ENCODE measurements at places on chromosomes 2 and 18.

DNA sequence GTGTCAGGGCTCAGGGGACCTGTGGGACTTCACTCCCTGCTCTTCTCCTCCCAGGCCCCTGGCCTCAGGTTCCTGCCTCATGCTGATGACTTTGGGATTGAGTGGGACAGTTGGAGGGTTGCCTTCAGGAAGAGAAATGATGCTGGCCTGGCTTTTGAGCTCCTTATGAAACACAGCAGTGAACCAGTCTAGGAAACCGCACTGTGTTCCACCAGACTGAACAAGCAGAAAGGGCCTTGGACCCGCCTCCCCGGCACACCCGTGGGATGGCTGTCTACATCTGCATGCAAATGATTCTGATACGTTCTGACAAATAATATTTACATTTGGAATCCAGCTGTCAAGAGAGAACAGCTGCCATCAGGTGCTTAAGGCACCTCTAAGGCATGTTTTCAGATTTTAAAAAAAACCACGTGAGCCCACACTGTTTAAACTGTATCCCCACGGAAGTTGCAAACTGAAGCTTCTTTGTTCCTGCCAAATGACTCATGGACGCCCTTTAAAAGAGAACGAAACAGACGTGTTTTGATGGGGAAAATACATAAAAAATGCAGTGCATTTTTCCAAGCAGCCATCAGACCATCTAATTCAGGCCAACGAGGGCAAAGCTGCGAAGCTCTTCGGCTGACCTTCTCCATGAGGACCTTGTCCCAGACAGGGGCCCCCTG lies 27.6 kb upstream of the ASAP2 start:
- peak; percentile 73 for DNase-seq

GRCh38 chr2:174794851-174795374 lies 30.6 kb upstream of the CHRNA1 start:
- no peak for DNase-seq

DNA sequence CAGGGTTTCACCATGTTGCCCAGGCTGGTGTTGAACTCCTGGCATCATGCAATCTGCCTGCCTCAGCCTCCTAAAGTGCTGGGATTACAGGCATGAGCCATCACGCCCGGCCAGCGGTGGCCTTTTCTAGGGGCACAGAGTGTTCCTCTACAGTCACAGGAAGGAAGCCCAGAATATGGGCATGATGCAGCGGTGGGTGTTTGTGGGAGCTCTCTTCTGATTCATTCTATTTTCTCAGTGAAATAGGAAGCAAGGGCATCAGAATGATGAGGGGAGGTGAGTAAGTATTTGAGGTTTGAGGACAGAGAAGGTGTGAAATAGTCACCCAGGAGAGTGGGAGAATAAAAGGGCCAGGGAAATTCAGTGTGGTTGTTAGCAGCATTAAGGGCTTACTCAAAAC lies 70.3 kb upstream of the PSME4 start:
- no peak for DNase-seq

- no peak for DNase-seq
Observed at GRCh38 chr2:49444005-49444404, 289.7 kb upstream of the FSHR start.

- DNase-seq: no peak
Observed at GRCh38 chr18:34977838-34978532, 63.2 kb upstream of the MAPRE2 start.

DNA sequence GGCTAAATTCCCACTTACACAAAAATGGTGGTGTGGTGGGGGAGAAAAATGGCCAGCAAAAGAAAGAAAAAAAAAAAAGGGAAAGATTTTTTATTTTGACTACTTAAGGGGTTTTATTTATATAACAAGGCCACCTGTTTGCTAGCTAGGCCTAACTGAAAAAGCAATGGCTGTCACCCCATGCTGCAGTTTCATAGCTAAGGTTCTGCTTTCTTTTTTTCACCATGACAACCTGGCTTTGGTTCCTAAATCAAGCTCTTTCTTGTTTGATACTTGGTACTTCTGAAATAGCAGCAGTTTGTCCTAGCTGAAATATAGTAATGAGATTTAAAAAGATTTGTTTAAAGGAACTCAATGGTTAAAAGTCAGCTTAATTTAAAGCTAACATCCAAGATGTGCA lies 433.2 kb upstream of the MEX3C start:
- no peak for DNase-seq

DNA sequence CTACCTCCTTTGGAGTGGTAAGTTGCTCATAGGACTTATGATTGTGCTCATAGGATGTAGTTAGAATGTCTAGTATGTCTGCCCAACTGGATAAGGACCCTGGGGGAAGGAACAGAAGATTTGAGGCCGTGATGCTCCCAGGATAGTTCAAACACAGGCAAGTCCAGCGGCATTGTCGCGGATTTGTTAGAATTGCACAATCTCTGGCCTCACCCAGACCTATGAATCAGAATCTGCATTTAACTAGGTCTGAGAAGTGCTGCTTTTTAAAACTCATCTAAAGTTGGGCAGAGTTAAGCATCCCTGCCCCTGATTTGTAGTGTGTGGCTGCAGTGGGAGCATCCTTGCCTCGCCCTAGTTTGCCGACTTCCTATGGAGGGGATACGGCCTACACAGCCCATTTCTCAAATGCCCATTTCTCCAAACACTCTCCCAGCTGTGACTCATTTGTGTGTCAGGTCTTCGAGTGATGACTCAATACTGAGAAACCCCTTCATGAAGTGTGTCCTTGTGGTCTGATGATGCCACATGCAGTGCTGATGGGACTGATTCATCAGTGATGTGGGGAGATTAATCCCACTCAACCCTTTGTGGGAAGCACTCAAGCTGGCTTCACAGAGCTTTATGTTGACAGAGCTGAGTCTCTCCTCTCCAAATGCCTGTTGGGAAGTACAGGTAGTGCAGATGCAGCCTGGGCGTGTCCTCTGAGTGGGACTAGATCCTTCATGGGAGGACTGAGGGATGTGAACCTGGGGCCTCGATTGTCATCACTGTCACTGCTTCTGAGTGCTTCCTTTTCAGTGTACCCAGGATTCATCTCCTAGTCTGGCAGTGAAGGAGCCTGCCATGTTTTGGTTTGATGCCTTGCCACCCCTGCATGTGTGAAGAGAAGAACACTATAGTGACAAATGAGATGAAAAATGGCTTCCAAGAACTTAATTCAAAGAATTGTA lies 18.7 kb downstream of the SMIM21 start:
- no peak for DNase-seq

- DNase-seq: no peak
Observed at GRCh38 chr18:68121826-68122225, 593.1 kb downstream of the TMX3 start.

DNA sequence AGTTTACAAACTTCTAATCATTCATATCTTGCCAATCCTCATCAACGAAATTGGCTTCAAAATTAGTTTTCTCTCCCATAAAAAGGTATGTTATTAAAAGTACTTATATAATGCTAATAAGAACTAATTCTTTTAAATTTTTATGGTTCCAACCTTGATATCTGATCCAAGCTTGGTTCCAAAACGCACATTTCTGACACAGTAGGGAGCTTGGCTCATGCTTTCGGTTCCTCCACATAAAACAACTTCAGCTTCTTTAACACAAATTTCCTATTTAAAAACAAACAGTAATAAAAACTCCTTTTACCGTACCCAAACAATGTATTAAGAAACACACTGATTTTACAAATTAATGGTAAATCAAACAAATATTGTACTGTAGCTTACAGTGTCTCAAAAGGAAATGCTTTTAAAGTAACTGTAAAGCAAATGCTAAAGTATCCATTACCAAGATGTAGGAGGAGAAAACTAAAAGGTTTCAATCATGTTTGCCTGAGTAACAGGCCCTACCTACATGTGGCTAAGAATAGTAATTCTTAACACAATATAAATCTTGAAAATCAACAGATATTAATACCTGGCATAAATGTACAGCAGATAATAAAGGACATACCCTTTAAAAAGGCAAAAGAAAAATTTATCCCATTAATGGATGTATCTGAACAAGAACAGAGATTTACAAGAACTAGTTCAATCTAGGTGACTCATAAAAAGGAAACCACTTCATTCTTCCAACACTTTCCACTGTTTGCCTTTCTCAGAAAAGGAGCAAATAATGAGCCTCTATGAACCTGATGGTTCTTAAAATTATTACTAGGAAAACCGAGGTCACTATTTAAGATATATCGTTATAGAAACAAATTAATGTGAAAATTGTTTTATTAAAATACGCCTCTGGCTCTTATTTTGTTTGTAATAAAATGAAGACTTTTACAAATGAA lies 17.5 kb downstream of the ACAA2 start:
- no peak for DNase-seq

DNA sequence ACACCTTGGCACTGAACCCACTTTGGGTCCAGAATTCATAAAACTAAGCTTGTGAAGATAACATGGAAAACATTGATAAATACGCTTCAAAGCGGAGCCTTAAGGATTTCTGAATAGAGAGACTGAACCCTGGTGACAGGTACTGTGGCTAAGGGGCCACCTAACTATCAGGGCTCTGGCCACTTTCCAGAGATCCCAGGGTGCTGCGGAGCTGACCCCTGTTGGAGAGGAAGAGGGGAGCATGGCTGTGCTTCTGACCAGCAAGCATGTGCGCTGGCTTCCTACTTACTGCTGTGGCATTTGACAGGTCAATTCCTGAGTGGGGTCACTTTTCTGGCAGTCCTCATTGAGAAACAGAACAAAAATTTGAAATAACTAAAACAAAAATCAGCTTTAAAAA lies 228.3 kb downstream of the NAPG start:
- DNase-seq: no peak

GRCh38 chr2:225402210-225402776 lies 2.8 kb downstream of the NYAP2 start:
- DNase-seq: no peak

GRCh38 chr2:119487434-119488244 lies 36.6 kb downstream of the SCTR start:
- no peak for DNase-seq

GRCh38 chr2:152761214-152761613 lies 42.8 kb downstream of the ARL6IP6 start:
- DNase-seq: no peak

- no peak for DNase-seq
Observed at GRCh38 chr2:70095720-70096670, 8.7 kb downstream of the PCBP1 start.

DNA sequence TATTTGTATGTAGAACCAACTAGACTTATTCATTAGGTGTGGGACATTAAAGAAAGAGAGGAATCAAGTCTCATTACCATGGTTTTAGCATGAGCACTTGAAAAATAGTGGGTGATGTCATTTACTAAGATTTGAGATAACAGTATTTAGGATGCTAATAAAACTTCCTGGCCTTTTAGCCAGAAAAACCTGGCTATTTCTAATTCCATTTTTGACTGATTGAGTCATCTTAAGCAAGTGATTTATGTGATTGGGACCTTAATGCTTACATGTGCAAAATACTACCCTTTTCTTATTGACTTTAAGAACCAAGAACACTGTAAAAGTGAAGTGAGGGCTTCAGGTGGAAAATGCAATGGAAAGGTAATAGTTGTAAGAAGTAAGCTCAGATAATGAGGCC lies 196.8 kb upstream of the SESTD1 start:
- no peak for DNase-seq

DNA sequence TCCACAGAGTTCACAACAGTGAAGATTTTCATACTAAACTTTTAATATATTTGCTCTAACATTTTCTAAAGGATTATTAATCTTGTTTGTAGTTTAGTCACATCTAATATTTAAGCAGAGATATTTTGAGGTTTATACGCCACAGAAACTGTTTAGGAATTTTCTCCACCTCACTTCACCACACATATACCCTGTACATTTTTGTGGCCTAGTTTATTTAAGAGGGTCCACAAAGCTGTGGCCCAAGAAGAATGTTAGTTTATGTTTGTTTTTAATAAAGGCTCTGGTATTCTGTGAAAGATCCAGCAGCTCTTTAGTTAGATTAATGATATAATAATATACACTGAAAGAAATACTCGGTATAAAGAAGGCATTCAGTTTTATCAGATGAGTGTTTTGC lies 132.7 kb upstream of the TTC27 start:
- no peak for DNase-seq

- no peak for DNase-seq
Observed at GRCh38 chr18:59271606-59272220, 1.5 kb downstream of the RAX start.

DNA sequence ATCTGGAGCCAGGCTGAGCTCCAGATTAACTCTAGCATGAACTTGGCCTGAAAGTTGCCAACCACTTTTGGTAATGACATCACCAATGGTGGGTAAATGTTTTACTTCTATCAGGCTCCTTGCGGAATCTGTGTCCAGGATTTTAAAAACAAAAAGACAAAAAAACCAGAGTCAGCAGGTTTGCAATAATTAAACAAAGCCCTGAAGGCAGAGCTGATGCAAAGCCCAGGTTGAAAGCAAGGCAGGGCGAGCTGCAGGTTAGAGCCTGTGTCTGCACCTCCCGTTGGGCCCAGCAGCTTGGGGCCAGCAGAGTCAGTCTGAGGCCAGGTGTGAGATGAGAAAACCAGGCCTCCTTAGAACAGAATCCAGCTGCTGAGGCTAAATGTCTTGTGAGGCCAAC lies 29.1 kb upstream of the ALK start:
- no peak for DNase-seq

GRCh38 chr2:108637304-108637669 lies 82.0 kb upstream of the RANBP2 start:
- DNase-seq: no peak

- DNase-seq: no peak
Observed at GRCh38 chr18:5534845-5535244, 9.0 kb downstream of the EPB41L3 start.

DNA sequence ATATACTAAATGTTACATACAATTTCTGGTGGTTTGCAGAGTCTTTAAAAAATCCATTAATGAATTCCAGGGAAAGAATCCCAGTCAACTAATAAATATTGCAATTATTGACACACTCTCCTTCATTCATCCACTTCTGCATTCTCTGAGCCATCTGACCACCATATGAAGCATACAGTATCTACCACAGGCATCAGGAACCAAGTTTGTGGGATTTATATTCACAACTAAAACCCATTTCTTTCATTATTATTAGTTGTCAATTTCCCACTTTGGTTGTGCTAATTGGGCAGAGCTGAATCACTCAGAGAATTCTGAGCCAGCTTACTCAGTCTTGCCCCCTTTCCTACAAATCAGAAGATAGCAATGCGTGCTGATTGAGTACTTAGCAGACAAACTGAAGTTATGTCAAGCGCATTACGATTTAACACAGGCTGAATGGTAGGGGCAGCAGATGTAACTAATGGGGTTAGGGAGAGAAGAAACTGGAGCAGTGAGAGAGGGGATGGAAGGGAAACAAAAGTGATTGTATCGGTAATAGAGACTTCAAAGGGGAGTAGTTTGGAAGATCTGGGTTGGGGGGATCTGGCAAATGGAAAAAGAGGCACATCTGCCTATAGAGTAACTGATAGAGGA lies 52.3 kb downstream of the ZEB2 start:
- no peak for DNase-seq

Measured in nucleus accumbens (tissue), 56 donors.